ENCODE measurements at places on chromosomes 7 and 10.

GRCh38 chr10:128854963-128855362 is 612.1 kb upstream of the MGMT start:
- no peak for DNase-seq

GRCh38 chr7:25812086-25812850 is 339.7 kb upstream of the NFE2L3 start:
- no peak for DNase-seq

GRCh38 chr10:123303581-123304337 is 149.6 kb downstream of the BUB3 start:
- DNase-seq, result no peak

DNA sequence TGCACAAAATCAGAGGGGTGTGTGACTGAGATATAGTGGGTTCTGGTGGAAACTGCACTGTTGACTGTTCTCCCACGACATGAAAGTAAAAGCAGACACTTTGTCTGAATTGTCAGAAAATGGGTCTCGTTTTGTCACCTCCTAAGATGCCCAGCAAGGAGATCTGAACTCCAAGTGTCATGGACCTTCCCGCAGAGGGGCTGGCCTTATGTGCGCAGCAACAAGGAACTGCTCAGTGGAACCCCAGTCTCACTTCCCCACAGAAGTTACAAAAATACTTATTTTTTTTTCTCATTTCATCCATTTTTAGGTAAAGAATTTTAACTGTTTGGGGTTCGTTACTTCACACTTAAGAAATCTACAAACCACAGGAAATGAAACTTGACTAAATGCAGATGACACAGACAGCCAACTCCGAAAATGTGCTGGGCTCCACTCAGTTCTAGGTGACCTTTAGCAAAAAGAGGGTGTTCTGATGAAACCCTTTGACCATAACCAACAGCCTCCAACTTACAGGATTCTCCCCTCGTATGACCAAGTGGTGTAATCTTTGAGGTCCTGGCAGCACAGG is 115.0 kb downstream of the FAM107B start:
- DNase-seq, result no peak

GRCh38 chr10:63268149-63268797 is 135.1 kb downstream of the NRBF2 start:
- DNase-seq, result no peak

DNA sequence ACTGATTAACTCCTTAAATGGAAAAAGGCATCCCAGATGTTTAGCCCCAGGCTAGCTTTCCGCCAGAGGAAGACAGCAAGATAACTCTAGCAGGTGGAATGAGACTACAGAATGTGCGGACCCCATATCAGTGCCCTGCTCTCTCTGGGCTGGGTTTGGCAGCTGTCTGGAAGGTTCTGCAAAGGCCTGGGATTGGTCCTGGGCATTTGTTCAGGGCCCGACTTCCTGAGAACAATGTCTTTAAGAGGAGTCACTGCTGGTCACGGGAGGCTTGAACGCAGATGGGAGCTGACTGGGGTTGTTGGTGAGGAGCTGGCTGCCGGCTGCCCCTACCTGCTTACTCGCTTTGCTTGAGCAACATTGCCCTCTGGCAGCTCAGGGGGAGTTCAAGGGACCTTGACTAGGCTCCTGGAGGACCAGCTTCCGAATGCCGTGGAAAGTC is 130.6 kb upstream of the BTBD16 start:
- no peak for DNase-seq

DNA sequence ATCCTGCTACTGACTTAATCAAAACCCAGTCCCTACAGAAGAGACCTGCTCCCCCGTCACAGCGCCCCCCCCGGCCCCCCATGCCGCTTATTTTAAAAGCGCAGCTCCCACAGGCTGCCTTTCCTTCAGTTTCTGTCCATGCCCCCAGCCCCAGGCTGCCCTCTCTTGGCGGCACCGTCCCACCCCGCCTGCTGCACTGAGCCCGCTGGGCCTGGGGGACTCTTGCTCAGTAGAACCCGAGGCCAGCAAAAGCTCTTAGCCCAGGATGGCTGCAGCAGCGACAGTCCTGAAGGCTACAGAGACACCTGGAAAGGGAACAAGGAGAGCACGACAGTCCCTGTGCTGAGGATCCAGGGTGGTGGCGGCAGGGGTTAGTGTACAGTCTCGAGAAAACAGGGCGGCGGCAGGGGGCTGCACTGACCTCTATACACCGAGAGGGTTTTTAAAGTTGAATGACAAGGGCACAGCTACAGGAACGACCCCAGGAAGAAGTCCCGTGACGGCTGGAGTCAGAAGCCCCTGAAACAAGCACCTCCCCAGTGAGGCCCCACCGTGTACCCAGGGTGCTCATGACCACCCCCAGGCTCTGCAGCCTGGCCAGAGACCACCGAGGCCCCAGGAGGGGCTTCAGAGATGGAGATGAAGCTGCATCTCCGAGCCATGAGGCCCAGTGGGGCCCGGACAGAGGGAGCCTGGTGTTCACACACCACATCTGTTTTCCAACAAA is 54.4 kb downstream of the ZRANB1 start:
- DNase-seq, result no peak

DNA sequence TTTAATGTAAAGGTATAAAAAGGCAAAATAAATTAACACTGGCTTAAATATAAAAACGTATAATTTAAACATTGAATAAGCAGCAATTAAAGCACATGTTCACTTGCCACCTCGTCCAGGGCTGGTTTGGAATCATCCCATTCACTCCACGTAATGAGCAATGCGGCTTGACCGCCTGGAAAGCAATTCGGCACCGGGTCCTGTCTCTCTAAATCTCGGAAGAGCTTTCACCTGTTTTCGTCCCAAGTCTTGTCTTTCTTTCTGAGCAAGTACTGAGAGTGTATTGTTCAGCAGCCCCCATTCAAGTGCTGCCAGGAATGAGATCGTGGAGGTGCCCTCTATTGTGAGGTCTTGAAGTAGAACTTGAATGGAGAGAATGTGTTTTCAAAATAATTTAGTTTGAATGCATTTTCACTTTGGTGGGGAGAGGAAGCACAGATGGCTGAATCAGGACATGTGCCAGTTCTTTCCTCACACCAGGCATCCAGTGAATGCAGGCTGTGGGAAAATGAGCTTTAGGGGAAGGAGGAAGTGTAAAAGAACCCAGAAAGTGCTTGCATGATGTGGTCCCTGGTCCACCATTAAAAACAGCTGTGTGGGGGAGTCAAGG is 515.2 kb downstream of the REEP3 start:
- no peak for DNase-seq

- DNase-seq, result no peak
Measured at GRCh38 chr10:19968745-19969144, 152.5 kb downstream of the PLXDC2 start.

GRCh38 chr10:82462910-82463551 is 588.0 kb downstream of the NRG3 start:
- no peak for DNase-seq

GRCh38 chr7:105304040-105304895 is 84.5 kb downstream of the SRPK2 start:
- no peak for DNase-seq

DNA sequence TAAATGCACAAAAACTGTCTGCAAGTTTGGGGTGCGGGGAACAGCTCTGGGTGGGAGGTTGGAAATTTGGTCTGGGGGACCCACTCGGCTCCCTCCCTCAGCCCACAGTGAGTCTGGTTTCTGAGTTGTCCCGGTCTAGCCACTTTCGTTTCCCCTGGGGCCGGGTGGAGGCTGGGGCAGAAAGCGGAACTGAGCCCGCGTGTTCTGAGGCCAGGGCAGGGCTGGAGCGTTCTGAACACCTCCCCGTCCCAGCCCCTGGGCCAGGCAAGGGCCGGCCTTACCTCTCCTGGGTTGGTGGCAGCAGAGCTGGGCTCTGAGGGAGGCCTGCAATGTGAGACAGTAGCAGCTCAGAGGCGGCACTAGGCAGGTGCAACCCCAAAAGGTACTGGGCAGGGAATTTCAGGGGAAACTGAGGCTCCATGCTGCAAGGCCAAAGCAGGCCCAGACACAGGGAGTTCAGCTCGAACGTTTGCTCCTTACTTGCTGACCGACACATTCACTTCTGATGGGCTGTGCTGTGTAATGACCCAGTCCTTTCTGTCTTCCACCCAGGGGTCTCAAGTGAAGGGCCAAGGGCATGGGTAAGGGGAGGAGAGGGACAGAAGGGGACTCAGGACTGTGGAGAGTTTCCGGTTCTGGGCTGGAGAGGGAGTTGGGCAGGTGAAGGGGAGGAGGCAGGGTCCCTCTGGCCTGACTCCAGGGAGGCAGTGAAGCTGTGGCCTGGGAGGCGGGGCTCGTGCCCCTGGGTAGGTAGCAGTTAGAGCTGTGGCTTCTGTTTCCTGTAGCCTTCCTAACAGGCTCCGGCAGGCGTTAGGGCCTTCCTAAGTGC is 3.0 kb downstream of the IRF5 start:
- no peak for DNase-seq

DNA sequence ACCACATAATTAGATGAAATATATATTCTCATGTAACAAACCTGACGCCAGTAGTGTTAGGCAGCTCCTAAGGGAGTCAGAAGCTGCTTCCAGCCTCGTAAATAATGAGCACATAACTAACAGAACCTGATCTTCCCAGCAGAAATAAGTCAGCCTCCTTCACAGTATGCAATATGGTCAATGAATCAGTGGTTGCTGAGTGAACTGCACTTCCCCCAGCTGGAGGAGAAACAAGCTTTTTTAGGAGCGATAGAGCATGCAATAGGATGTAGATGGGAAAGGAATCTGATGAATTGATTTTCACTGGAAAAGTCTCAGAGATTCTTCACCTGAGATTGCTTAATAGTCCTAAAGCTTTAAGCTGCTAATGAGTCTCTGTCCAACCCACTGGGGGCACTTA is 337.2 kb upstream of the LRGUK start:
- DNase-seq, result no peak

GRCh38 chr7:2460188-2460587 is 16.0 kb downstream of the GRIFIN start:
- no peak for DNase-seq

DNA sequence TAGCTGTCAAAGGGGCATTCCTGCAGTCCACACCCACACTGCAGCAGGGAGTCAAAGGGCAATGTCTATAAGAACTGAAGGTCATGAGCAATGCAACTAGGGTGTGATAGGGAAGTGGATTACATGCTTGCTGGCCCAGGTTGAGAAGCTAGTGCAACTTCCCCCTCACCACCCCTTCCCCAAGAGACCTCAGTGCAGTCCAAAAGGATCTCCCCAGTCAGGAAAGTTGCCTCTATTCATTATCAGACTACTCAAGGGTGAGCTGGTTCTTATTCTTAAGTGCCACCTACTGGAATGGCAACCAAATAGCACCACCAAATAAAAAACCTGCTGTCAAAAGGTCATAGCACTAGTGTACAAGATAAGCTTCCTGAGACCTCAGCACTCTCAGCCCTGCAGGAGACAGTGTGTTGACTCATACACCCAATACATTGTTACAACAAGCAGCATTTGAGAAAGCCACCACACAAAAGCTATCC is 28.2 kb downstream of the MTERF1 start:
- DNase-seq, result no peak

DNA sequence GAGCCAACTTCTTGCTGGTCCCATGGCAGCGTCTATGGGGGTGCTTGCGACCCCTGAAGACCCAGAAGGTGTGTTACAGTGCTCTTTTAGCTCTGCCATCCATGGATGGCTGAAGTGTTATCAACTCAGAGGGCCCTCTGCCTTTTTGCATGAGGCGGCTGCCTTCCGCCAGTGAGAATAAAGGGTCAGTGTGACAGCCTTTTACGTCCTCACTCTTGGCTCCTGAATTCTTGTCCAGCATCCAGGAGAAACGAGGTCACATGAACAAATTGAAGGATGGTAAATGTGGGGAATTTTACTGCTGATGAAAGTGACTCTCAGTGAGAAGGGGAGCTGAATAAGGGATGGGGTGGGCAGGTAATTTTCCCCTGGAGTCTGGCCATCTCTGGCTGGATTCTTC is 24.1 kb downstream of the SSMEM1 start:
- DNase-seq, result no peak

- no peak for DNase-seq
Measured at GRCh38 chr7:119270644-119271043, 1002.3 kb upstream of the KCND2 start.

DNA sequence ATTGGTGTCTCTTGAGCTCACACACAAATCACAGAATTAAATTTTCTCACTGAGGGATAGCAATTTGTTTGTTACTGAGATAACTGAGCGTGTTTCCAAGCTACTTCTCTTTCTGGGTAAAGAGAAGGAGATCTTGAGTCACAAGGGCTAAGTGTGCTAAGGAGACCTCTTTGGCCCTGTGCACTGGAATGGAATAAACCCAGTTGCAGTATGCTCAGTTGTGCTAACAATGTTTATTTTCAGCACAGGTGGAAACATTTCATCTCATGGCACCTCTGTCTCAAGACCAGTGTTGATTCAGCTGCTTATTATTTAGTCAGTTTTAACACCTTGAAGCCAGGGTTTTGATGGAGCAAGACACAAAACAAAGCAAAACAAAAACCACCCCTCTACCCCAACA is 22.5 kb upstream of the UBE2H start:
- no peak for DNase-seq

DNA sequence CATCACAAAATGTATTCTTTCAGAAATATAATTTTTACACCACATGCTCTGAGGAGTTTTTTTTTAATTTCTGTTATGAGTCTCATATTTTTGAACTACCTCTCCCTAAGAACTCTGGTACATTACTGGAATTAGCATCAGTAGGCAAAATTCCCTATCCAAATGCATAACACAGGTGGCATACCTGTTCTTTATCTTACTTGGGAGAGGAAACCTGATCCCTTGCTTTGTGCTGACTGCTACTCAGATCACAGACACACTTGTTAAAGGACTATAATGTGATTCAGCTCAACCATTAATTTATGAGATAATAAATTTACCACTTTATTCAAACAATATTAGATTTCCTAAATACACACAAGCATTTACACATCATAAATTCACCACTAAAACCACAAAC is 617.2 kb downstream of the GRM8 start:
- DNase-seq, result no peak

- DNase-seq, result no peak
Measured at GRCh38 chr7:105837765-105838626, 38.4 kb downstream of the ATXN7L1 start.

DNA sequence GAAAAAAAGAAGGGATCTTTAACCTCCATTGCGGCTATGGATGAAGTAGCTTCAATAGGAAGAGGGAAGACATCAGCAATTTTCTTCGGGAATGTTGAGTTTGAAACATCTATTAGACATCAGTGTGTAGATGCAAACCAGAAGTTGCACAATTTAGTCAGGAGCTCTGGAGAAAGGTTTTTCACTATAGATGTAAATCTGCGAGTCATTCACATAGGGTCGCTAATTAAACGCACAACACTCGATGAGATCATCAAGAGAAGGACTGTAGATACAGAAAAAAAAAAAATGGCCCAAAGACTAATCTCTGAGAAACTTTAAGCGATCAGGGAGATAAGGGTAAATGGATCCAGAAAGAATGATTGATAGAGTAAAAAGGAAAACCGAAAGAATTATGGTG is 61.7 kb upstream of the TES start:
- DNase-seq, result no peak

DNA sequence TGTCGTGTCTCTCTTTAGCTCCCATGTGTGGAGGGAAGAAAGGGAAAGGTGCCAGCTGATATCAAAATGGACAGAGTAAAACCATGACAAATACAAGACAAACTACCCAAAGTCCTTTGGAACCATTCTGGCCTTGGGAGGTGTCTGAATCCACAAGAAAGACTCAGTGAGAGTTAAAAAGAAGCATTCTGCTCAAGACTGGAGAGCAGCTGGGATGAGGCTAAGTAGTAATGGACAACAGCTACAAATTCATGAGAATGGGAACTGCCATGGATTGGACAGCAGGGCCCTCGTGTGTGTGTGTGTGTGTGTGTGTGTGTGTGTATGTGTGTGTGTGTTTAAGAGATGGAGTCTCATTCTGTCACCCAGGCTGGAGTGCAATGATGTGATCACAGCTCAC is 39.6 kb upstream of the MYL10 start:
- DNase-seq, result no peak

GRCh38 chr10:93513091-93513490 is 16.7 kb downstream of the CEP55 start:
- DNase-seq, result no peak
